ENCODE measurements at places on chromosomes 6 and 20.

- no peak for DNase-seq
Measured at GRCh38 chr20:62570897-62571668, 71.2 kb upstream of the SLCO4A1 start.

DNA sequence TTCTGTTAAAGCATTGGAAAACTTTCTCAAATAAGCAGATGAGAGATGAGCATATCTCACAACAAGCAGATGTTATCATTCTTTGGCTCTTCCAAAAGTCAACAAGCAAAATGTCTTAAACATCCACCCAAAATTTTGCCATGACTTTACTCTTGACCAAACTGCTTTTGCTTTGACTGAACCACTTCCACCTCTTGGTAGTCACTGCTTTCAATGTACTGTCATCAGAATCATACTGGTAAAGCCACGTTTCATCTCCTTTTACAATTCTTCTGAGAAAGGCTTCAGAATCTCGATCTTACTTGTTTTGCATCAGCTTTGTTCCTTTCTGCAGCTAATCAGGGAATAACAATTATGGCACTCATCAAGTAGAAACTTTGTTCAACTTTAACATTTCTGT, 498.5 kb upstream of the GJE1 start:
- no peak for DNase-seq

DNA sequence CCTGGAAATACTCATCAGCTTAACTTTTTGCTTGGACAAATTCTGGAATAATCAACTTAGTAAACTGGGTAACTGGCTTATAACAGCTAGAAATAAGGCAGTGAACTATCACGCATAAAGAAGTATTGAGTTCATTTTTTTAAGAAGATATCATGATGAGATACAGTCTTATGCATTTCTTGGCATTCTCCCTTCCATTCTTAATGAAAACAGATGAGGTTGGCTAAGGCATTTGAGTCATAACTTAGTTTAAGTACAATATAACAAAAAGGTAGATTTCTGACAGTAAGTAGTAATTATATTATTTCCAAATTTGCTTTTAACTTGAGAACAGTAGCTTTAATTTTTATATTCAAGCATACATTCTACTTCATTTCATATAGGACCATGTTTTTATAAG, 56.1 kb downstream of the SAMD5 start:
- DNase-seq = no peak

DNA sequence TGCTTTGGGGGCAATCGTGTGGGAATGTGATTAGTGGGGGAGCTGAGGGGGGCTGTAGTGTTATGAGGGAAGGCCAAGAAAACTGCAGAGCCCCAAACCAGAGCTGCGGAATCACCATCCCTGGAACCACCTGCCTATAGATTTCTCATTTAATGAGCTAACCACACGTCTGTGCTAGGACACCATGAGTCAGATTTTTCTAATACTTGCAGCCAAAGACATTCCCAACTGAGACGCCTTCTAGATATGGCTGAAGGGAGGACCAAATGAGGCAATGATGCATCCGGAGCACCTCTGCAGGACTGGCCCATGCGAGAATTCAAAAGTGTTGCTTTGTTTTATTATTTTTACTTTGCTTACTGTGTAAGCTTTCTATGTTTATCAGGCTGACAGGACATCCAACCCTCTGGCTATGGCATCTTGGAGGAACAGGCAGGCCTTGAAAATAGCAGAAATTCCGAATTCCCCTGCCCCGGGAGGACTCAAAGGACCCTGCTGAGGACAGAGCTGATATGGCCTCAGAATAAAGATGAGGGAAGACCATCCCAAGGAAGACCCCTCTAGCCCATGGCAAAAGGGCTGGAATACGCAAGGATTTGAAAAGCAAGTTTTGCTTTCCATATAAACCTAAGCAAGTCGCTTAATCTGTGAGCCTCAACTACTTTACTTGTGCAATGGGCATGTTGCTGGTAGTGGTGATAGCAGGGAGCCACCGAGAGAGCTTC, 3.1 kb upstream of the PTGIS start:
- no peak for DNase-seq

DNA sequence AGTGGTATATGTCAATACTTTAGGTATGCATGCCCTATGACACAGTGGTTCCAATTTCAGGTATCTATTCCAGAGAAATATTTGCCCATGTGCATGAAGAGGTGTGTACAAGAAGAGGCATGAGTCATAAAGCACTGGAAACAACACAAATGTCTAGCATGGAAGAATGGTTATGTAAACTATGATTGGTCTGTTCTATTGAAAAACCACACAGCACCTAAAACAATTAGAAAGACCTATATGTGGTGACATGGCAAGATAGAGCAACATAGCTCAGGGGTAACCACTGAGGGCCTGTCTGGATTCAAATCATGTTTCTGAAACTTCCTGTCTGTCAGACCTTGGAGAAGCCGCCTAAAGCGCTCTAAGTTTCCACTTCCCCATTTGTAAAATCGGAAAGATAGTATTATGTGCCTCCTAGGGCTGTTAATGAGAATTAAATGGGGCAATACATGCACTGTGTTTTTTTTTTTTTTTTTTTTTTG, 76.0 kb upstream of the SHLD1 start:
- DNase-seq = no peak

DNA sequence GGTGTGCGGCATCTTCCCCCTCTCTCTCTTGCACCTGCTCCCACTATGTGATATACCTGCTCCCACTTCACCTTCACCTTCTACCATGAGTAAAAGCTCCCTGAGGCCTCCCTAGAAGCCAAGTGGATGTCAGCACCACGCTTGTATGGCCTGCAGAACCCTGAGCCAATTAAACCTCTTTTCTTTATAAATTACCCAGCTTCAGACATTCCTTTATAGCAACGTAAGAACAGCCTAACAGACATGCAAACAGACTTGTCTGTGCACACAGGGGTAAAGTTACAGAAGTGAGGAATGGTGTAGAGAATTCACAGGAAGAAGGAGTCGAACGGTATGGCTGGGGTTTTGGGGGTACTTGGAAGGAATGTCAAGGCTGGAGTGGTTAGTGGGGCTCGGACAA, 14.8 kb upstream of the TGM2 start:
- DNase-seq = no peak

- no peak for DNase-seq
Measured at GRCh38 chr6:143009851-143010250, 50.8 kb upstream of the AIG1 start.

DNA sequence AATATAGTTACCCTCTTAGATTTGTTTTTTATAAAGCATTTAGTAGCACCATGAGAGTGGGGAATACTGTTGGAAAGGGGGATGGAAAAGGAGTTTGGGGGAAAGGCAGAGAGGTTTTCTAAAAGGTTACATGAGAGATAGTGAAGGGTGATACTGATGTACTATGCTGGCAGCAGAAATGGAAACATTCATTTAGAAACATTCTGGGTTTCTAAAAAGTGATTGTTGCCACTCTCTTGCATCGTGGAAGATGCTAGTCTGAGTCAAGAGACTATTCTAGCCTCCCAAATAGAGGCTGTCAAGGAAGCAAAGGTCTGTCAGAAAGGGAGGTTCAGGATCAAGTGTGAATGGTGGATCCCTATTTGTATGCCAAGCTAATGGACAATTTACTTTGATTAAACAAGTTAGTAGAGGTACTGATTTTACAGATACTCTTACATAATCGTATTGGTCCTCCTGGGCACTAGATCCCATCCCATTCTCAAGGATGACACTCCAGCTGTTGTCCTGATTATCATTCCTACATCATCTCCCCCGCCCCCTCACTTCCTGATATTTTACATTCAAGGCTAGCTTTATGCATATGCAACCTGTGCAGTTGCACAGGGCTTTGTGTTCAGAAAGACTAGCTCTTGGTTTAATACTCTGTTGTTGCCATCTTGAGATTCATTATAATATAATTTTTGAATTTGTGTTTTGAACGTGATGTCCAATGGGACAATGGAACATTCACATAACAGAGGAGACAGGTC, 15.4 kb upstream of the ABT1 start:
- DNase-seq = no peak

DNA sequence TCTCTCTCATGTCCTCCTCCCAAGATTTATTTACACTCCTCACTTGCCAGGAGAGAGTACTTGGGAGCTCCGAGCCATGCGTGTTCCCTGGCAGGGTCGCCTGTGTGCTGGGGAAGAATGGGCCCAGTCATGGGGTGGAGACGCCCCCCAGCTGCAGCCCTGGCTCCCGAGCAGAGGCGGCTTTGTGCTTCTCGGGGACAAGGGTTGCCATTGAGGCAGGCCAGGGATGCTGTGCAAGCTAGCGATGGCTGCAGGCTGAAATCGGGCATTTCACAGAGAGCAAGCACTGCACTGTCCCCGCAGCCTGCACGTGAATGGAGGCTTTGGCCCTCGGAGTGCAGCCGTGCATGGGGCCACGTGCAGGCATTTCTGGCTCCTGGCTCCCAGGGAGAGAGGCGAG, 23.8 kb downstream of the PHACTR3 start:
- DNase-seq = no peak

- DNase-seq = no peak
Measured at GRCh38 chr20:64084685-64085152, 521 bp upstream of the LKAAEAR1 start.

GRCh38 chr20:35947489-35947888, 6.8 kb downstream of the SCAND1 start:
- peak; percentile 56 for DNase-seq

- no peak for DNase-seq
Measured at GRCh38 chr6:166203003-166203640, 35.5 kb upstream of the TBXT start.

GRCh38 chr6:161436106-161436876, 162.4 kb upstream of the AGPAT4 start:
- DNase-seq = no peak

GRCh38 chr20:19212821-19213502, 520 bp downstream of the SLC24A3 start:
- peak; percentile 50 for DNase-seq

- no peak for DNase-seq
Measured at GRCh38 chr6:1906609-1907008, 296.9 kb downstream of the FOXC1 start.

DNA sequence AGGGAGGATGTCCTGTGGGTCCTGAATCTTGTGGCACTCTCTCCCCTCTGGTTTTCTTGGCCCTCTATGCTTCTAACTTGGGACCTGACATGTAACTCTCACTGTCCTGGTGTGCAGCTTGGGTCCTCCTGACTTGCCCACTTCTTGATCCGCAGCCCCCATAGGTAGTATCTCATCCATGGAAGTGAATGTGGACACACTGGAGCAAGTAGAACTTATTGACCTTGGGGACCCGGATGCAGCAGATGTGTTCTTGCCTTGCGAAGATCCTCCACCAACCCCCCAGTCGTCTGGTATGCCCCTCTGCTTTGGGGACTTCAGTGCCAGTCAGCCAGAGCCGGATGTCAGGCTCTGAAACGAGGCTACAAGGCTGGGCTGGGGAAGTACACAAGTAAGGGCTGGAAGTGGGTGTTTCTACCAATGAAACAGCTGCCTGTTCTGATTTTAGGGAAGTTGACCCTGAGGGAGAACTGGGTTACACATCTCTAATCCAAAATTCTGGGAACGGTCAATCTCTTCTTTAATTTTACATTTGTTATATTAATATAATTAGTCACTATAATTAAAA, 641 bp downstream of the DBNDD2 start:
- no peak for DNase-seq

- DNase-seq = no peak
Measured at GRCh38 chr6:97361286-97361685, 78.3 kb upstream of the MMS22L start.

GRCh38 chr6:96876886-96877545, 20.7 kb downstream of the NDUFAF4 start:
- DNase-seq = no peak

DNA sequence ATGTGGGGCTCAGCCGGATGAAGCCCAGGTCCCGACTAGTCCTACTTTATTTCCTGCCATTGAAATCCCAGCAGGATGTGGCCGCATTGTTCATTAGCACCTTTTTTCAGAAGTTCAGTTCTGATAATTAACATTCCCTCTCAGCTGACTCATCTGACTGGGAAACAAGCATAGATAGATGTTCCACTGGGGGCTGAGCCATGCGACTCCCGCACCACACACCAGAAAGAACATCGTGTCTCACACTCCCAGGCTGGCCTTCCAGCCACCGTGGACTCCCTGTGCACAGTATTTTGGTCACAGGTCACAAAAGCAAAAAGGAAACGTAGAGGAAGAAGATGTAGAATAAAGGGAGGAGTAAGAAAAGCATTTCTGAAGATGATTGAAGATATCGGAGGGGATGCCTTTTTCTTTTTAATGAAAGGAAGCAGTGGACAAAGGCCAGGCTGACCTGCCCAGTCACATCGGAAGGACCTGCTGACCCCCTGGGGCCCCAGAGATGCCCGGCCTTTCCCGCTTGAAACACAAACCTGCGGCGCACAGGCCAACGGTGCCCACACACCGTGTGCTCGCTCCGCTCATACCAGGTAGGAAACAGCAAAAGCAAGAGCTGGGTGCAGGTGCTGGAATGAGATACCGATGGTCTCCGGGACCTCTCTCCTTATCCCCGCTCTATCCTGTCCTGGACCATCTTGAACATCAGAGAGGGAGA, 11.8 kb downstream of the RPS6KA2 start:
- DNase-seq = no peak

DNA sequence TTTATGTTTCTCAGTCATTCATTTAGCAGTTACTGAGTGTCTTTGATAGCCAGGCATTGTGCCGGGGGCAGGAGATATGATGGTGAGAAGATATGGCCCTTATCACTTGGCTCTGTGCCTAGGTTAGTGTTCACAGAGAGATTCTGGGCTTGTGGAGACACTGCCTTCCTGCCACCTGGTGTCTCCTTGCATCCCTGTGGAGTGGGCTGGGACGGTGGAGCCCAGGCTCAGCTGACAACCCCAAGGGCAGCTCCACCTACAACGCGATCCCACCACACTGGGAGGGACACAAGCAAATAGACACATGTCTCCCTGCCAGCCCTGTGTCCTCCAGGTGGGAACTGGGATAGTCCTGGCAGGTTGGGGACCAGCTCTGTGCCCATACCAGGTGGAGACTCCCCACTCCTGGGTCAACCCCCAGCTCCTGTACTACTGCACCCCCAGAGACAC, 30.3 kb upstream of the VEGFA start:
- peak; percentile 34 for DNase-seq

DNA sequence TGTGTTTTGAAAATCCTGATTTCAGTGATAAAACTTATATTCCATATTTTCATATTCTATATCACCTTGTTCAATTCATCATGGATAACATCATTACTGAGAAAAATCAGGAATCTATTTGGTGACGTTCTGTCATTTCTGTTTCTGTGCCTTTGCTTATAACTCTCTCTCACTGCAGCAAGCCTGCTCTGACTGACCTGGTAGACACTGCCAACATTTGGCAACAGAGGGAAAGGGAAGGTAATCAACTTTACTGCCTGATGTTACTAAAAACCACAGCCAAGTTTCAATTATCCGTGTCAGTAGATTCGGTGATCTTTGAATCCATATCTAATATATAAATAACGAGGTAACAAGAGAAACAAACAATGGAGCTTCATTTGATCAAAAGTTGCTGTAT, 501.9 kb downstream of the LMBRD1 start:
- DNase-seq = no peak

GRCh38 chr6:46510651-46511050, 19.4 kb upstream of the RCAN2 start:
- DNase-seq = no peak

- no peak for DNase-seq
Measured at GRCh38 chr20:53231061-53231460, 258.9 kb downstream of the TSHZ2 start.

GRCh38 chr6:33073431-33073871, at the start of gene HLA-DPA1:
HLA-DPA1 (minus strand) TSS chr6:33073649.
- DNase-seq = peak; percentile 44

- DNase-seq = no peak
Measured at GRCh38 chr6:64310214-64310613, 674.6 kb downstream of the PHF3 start.

GRCh38 chr6:14665827-14666724, 548.5 kb downstream of the CD83 start:
- DNase-seq = no peak

Data from WERI-Rb-1 (cell line).